ENCODE measurements at places on chromosomes 4 and X. TPM values are rescaled to one million over a fixed set of nuclear protein-coding genes. Genes with fewer than 3 reads are reported as not detected.
A peak's percentile ranks its signal among the peaks of the same experiment; 100 is the strongest.

- no peak overlapping the region for H3K4me3 ChIP-seq
- no peak for DNase-seq
- H3K27ac ChIP-seq: no peak overlapping the region
- H3K27me3 ChIP-seq: no peaks in the 10 kb centered on the region
Measured at GRCh38 chrX:128728943-128729342, 676.7 kb upstream of the ACTRT1 start.

The SCFD2 gene
- 23.0 TPM for total RNA-seq

GRCh38 chr4:85675076-85676049, 200.4 kb downstream of the ARHGAP24 start:
- no peaks in the 10 kb centered on the region for H3K36me3 ChIP-seq
- no peak overlapping the region for H3K27ac ChIP-seq
- H3K4me1 ChIP-seq: no peaks in the 10 kb centered on the region

GRCh38 chr4:5839751-5840674, 52.9 kb downstream of the CRMP1 start:
- H3K27ac ChIP-seq: no peak overlapping the region

DNA sequence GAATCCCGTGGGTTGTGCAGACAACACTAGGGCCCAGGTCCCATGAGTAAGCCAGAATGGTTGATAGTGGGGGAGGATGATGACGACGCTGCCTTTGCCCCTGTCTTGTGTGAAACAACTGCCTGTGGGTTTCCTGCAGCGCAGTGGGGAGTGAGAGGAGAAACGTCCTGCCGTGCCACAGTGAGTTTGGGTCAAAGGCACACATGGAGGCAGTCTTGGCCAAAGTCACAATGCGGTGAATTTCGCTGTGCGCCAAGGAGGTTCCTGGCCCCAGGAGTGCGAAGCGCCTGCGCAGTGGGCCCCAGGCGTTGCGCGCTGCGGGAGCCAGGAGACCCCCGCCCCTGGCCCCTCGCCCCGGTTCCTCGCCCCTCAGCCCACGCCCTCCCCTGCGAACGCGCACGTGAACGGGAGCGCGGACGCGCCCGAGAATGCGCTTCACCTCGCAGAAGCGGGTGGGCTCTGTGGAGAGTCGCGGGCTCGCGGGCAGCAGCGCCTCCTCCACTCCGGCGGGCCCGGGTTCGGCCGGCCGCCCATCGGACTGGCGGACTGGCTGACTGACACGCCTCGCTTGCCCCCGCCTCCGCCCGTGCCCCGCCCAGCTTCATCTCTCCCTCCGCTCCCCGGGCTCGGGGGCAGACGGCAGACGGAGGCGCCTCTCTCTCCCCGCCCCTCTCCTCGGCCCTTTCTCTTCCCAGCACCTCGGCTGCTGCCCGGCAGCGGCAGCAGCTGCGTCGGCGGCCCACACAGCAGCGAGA, at the start of gene NUDT10:
Gene NUDT10 (plus strand): TSS at position 635 of the 755 bp plus-strand sequence. CDS start 144 bp downstream, outside the sequence.
- peak within 1 kb of the TSS; percentile 25 for H3K27ac ChIP-seq
- DNase-seq: peak; percentile 15
- peaks cover 12% of the 10 kb centered on the region for H3K4me1 ChIP-seq
- peak within 1 kb of the TSS; percentile 82 for H3K4me3 ChIP-seq

DNA sequence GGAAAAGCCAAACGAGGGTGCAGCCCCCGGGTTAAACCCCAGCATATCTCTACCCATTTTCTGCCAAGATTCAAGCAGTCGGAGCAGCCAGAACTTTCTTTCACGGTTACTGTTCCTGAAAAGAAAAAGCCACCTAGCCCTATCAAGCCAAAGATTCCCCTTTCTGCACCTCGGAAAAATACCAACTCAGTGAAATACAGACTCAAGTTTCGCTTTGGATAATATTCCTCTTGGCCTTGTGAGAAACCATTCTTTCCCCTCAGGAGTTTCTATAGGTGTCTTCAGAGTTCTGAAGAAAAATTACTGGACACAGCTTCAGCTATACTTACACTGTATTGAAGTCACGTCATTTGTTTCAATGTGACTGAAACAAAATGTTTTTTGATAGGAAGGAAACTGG, 20.0 kb downstream of the FGF5 start:
- no peak for DNase-seq
- H3K4me3 ChIP-seq: no peak overlapping the region
- no peak overlapping the region for H3K27ac ChIP-seq
- H3K4me1 ChIP-seq: no peaks in the 10 kb centered on the region
- no peaks in the 10 kb centered on the region for H3K36me3 ChIP-seq
- H3K27me3 ChIP-seq: peaks cover 7% of the 10 kb centered on the region

GRCh38 chr4:188660796-188661195, 521.6 kb downstream of the TRIML1 start:
- no peak overlapping the region for H3K4me3 ChIP-seq
- H3K36me3 ChIP-seq: no peaks in the 10 kb centered on the region
- DNase-seq: no peak
- no peaks in the 10 kb centered on the region for H3K27me3 ChIP-seq
- H3K4me1 ChIP-seq: no peaks in the 10 kb centered on the region

DNA sequence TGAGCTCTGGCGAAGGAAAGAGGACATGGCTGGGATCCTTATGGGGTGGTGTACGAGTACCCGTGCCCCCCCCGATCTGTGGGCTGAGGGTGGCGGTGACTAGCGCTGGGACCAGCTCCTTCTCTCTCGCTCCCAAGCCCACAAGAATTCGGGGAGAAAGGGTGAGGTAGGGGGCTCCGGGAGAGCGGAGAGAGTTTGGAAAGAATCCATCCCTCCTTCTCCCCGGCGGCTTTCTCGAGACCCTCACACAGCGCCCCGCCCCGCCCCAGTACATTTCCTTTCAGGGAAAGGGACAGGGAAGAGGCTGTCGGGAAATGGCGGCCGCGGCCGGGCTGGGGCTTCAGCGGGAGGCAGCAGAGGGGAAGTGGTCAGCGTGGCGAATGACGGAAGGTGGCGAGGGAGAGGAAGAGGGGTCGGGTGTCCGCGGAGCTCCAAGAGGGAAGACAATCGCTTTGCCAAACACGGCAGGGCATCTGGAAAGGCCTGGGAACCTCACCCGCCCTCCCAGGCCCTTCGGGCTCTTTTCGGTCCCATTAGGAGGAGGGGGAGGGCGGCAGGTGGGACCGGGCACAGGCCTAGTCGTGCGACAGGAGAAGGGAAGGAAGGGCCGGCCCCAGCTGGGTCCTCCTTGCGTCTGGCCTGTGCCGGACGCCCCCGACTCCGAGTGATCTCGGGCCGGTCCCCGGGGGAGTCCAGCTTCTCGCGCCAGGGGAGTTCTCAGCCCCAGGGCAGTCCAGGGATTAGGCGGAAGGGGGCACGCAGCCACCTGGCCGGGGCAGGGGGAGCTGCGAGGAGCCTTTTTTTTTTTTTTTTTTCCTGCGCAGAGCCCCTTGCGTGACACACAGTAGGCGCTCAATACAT, 10.2 kb downstream of the HNRNPH2 start:
- H3K4me1 ChIP-seq: peaks cover 27% of the 10 kb centered on the region
- peaks cover 3% of the 10 kb centered on the region for H3K36me3 ChIP-seq
- peak overlapping the region; percentile 82 for H3K4me3 ChIP-seq
- peak overlapping the region; percentile 95 for H3K27ac ChIP-seq
- peak; percentile 30 for DNase-seq

The TKTL1 gene
- total RNA-seq: 5.2 TPM

The CTAG2 gene
- not detected for total RNA-seq

DNA sequence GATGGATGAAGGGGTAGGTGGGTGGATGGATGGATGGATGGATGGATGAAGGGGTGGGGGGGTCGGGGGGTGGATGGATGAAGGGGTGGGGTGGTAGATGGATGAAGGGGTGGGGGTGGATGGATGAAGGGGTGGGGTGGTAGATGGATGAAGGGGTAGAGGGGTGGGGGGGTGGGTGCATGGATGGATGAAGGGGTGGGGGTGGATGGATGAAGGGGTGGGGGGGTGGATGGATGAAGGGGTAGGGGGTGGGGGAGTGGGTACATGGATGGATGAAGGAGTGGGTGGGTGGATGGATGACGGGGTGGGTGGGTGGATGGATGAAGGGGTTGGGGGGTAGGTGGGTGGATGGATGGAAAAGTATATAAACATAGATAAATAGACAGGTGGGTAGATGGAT, 74.2 kb downstream of the PRKX start:
- H3K27me3 ChIP-seq: no peaks in the 10 kb centered on the region
- DNase-seq: no peak
- peaks cover 17% of the 10 kb centered on the region for H3K36me3 ChIP-seq
- no peak overlapping the region for H3K27ac ChIP-seq
- H3K4me1 ChIP-seq: no peaks in the 10 kb centered on the region
- H3K4me3 ChIP-seq: no peak overlapping the region

DNA sequence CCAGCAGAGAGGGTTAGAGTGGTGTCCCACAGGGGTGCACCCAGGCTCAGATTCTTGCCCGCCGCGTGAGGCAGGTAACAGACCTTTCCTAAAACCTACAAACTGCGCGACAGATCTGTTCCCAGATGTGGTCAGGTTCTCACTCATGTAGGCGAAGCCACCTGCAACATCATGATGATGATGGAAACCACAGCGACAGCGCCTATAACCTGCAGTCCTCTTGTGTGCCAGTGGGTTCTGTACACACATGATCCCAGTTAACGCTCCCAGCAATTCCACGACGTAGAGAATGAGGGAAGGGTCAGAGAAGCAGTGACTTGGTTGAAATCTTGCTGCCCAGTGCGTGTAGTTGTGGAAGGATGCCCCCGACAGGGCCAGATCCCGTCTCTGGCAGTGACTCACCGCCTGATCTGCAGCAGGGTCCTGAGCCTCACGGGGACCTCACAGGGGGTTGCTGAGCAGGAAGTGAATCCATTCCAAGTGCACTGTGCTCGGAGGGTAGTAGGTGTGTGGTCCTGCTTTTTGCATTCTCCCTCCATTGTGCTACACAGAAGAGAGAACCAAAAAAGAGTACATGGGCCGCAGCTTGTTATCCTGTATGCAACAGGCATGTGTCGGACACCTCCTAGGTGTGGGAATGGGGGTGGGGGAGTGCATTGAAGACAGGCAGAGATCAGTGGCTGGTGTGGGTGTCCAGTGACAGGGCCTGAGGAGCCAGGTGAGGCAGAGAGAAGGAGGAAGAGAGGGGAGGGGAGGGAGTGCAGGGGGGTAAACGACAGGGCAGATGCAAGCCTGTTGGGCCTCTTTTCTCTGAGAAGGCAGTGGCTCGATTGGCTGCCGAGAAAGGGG, 66.6 kb downstream of the MTMR1 start:
- H3K27me3 ChIP-seq: no peaks in the 10 kb centered on the region
- no peak overlapping the region for H3K4me3 ChIP-seq
- no peak for DNase-seq

DNA sequence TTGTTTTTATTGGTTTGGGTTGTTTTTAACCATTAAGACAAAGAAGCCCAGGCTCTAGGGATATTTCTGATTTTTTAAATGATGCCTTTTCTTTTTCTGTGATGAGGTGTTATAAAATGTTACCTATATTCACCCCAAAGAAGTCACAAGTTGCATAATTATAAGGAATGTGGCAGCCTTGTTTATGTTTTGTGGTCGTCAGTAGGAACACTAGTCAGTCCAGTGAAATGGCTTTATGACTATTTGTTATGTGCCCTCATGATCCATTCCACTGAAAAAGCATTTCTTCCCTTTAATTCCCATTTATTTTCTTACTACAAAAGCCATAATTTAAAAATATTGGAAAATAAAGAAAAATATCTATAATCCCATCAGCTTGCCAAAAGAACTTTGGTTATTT, 34.4 kb downstream of the CC2D2A start:
- no peaks in the 10 kb centered on the region for H3K36me3 ChIP-seq
- DNase-seq: no peak
- H3K4me1 ChIP-seq: peaks cover 1% of the 10 kb centered on the region

- H3K4me1 ChIP-seq: no peaks in the 10 kb centered on the region
- H3K27me3 ChIP-seq: no peaks in the 10 kb centered on the region
- no peak overlapping the region for H3K4me3 ChIP-seq
- H3K36me3 ChIP-seq: peaks cover 32% of the 10 kb centered on the region
- no peak for DNase-seq
- no peak overlapping the region for H3K27ac ChIP-seq
Measured at GRCh38 chr4:37852376-37852775, 25.9 kb downstream of the PGM2 start.

DNA sequence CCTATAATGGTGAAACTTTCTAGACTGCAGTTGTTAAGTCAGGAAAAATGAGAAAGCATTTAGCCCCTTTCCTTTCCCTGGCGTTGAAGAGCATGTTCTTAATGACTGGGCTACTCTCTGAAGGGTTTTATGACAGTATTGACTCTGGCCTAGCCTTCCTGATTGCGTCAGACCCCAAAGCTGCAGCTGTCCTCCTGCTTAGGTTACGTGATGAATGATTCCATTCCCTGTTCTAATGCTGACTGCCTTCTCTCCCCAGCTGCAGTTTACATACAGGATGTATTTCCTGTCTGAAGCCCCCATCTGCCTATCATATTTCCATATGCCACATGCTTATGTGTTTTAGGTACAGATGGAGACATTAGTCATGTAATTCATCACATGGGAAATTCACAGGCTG, 105.8 kb upstream of the EGFL6 start:
- peaks cover 2% of the 10 kb centered on the region for H3K36me3 ChIP-seq
- H3K27ac ChIP-seq: no peak overlapping the region
- no peak for DNase-seq
- H3K27me3 ChIP-seq: no peaks in the 10 kb centered on the region

DNA sequence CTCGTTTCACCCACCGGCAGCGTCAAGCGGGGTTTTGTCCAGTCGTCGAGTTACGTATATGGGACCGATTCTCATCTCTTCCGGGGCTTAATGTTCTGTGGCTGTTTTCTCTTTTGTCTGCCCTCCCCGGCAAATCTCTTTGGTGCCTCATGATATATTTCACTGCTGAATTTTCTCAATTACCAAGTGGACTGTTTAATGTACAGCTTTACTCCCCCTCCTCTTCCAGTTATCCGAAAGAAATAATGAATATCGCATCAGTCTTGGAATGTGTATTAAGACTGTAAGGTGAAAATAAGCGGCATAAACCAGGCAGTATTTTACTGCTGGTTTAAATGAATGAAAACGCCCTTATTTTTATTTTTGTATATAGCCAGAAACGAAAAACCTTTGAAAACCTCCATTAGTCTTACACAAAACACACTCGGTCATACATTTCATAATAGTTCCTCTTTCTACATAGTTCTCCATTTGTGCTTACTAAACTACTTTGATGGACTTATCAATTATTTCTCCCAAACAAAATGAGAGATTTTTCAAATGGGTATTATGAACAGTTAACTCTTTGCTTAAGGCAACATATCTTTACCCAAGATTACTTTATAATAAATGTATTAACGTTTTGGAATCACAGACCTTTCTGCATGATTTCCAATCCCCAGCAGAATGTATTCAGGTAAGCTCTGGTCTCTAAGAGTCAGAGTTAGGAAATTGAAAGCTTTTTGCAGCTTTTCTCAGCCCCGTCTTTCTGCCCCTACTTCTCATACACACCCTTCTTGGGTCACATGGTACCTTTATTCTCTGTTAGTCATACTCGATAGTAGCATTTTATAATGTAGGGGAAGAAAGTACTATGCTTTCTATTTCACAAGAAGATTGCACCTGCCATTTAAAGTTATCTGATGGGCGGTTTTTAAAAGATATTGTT, 979 bp downstream of the RP2 start:
- peak; percentile 17 for DNase-seq
- H3K4me3 ChIP-seq: peak overlapping the region; percentile 91
- peaks cover 3% of the 10 kb centered on the region for H3K36me3 ChIP-seq
- peak overlapping the region; percentile 93 for H3K27ac ChIP-seq
- peaks cover 16% of the 10 kb centered on the region for H3K4me1 ChIP-seq

The KIAA1210 gene
- total RNA-seq: not detected

- no peak overlapping the region for H3K4me3 ChIP-seq
- no peaks in the 10 kb centered on the region for H3K27me3 ChIP-seq
- no peak for DNase-seq
- H3K36me3 ChIP-seq: no peaks in the 10 kb centered on the region
- no peak overlapping the region for H3K27ac ChIP-seq
- H3K4me1 ChIP-seq: no peaks in the 10 kb centered on the region
Measured at GRCh38 chrX:10794203-10794630, 173.8 kb upstream of the MID1 start.

The TBC1D8B gene
- total RNA-seq: 0.40 TPM

Measured in activated CD4-positive, alpha-beta T cell treated with anti-CD3 and anti-CD28 coated beads, Interleukin-2, amount 10 ng/mL, durations not matched to agents 7 days and 5 days (primary cell).